ENCODE measurements at places on chromosomes 1 and 21.

- no peak for DNase-seq
Measured at GRCh38 chr1:57312869-57313268, 111.0 kb downstream of the DAB1 start.

DNA sequence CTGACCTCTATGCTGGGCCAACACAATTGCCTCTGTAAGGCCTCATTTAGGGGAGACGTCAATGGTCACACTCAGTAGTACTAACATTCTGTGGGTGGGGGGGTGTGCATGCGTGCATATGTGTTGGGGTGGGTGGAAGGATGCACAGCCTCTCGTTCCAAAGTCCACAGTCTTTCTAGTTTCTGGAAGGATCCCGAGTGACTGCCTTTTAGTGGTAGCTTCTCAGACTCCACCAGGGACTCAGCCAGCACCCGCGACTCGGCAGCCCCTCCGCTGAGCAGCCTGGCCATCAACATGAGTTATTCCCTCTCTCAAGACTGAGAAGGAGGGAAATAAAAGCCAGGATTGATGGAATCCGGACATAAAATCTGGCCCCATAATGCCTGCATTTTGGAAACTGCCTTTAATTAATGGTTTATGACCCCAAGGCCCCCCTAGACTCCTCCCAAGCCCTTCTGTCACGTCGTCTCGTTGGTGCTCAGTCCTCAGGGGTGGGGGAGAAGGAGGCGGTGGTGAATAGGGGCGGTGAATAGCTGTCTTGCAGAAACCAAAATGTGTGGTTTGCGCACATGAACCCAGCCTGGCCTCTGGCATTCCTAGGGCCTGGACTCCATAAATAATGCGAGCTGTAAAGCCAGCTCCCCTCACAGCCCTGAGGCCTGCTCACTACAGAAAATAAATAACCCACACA, 65.1 kb upstream of the TMEM51 start:
- no peak for DNase-seq

- no peak for DNase-seq
Measured at GRCh38 chr1:161511018-161511755, 5.9 kb downstream of the FCGR2A start.

DNA sequence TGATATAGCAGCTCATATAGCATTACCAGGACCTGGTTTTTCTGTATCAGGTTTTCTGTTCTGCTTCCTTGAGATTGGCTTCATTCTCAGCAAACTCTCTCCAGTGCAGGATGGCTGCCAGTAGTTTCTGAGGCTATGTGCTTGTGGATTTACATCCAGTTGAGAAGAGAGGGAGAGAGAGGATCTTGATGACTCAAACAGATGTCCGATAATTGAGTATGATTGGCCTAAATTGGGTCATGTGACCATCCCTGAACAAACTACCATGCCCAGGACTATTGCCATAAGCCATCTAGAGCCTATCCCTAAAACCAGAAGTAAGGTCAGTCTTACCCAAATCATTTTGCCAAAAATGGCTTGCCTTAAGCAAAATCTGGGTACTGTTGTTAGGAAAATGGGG, 18.1 kb upstream of the PSMA5 start:
- no peak for DNase-seq

- DNase-seq, result no peak
Measured at GRCh38 chr1:70666381-70667140, 255.5 kb downstream of the CTH start.

DNA sequence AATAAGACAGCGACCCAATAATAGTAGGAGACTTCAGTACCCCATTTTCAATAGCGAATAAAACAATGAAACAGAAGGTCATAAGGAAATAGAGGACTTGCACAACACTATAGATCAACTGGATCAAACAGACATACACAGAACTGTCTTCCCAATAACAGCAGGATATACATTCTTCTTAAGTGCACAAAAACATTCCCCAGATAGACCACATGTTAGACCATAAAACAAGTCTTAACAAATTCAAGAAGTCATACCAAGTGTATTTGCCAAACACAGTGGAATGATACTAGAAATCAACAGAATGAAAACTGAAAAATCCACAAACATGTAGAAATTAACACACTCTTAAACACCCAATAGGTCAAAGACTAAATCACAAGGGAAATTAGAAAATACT, 78.0 kb downstream of the LBR start:
- DNase-seq, result no peak

- no peak for DNase-seq
Measured at GRCh38 chr1:47452426-47452825, 14.6 kb downstream of the FOXD2 start.

- DNase-seq, result no peak
Measured at GRCh38 chr1:151135433-151136385, 10.7 kb downstream of the SEMA6C start.

DNA sequence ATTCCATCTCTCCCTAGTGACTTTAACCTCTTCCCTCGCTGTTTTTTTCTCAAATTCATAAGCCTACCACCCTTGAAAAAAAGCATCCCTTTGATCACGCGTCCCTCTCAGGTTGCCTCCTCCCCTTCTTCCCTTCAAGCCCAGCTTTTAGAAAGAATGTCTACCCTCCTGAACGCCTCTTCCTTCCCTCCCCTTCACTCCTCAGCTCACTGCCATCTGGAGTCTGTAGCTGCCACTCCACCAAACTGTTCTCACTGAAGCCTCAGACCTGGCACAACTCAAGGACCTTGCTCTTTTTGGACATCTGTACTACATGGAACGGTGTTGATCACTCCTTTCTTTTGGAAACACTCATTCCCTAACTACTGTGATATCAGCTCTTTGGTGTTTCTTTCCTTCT, 80.6 kb downstream of the SLC25A24 start:
- DNase-seq, result no peak

GRCh38 chr1:171674431-171675405, 22.2 kb upstream of the MYOC start:
- DNase-seq, result no peak

DNA sequence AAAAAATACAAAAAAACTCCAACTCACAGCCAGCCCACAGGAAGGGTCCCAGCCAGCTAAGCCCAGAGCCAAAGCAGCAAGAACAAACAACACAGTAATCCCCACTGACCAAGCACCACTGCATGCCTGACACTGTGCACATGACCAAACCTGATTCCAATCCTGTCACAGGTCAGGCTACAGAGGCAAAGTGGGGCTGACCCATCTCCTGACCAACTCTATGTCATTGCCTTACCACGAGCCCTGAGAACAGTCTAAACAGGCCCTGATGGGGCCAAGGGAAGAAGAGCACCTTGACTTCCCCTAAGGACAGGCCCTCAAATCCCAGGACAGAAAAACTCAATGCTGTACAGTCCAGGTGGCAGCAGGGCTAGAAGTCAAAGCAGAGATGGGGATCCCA, 2.4 kb downstream of the LSS start:
- DNase-seq, result no peak

GRCh38 chr21:44059710-44060109, 47.5 kb upstream of the PWP2 start:
- DNase-seq, result no peak

- no peak for DNase-seq
Measured at GRCh38 chr1:172770071-172770470, 111.2 kb downstream of the FASLG start.

DNA sequence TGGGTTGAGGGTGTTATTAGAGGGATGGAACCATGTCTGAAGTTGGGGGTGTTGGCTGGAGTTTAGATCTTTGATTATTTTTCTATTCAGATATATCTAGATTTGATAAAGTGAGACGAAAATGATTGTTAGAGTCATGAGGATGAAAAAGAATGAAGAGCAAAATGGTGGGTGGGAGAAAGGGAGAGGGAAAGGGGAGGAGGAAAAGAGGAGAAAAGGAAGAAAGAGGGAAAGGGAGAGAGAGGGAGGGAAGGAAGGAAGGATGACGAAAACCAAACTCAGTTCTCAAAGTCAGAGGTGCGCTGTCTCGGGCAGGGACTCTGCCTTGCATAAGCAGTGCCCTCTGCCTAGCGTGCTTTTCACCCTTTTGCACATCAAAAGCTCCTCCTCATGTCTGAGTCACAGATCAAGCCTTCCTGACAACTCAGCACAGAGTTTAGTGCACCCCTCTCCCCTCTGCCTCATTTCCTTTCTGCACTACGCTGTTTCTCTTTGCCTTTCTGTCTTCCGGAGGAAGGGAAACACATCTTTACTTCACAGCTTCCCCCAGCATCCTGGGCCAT, 225.8 kb upstream of the PROX1 start:
- no peak for DNase-seq

DNA sequence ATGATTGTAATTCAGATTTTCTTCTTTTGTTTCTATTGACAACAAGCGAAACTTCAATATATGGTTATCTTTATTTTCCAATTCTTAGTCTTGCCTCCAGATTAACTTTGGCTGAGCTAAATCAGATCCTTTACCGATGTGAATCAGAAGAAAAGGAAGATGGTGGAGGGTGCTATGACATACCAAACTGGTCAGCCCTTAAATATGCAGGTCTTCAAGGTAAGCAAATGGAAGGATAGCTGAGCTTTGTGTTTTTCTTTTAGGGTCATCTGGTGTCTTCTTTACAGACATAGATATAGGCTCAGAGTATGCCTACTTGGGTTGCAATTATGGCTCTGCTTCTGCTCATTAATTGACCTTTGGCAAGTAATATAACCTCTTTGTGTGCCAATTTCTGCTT, 37.7 kb downstream of the AGL start:
- DNase-seq, result no peak

DNA sequence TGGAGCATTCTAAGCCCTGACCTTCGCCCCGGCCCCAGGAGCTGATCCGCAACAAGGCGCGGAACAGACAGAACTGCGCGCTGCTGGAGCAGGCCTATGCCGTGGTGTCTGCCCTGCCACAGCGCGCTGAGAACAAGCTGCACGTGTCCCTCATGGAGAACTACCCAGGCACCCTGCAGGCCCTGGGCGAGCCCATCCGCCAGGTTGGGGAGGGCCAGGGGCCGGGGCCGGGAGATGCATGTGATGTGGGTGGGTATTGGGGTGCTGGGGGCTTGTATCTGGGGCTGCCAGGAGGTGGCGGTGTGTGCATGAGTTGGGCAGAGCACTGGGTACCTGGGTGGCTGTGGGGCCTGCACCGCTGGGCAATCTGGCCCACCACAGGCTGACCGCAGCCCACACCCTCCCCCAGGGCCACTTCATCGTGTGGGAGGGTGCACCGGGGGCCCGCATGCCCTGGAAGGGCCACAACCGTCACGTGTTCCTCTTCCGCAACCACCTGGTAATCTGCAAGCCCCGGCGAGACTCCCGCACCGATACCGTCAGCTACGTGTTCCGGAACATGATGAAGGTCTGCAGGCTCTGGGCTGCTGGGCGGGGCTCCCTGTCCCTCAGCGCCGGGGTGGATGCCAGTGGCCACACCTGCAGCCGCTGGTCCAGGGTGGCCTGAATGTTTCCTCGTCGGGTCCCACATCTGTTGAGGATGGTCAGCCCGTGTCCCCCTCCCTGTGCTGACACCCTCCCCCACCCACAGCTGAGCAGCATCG, 65.8 kb downstream of the TRIM11 start:
- no peak for DNase-seq
